Effector CD4-positive, alpha-beta T cell (primary cell): ENCODE measurements at places on chromosomes 16 and 17.

GRCh38 chr17:73283841-73284282, 22.2 kb upstream of the CPSF4L start:
- no peak for DNase-seq

- no peak for DNase-seq
Observed at GRCh38 chr16:14018851-14019250, 52.3 kb upstream of the MRTFB start.

DNA sequence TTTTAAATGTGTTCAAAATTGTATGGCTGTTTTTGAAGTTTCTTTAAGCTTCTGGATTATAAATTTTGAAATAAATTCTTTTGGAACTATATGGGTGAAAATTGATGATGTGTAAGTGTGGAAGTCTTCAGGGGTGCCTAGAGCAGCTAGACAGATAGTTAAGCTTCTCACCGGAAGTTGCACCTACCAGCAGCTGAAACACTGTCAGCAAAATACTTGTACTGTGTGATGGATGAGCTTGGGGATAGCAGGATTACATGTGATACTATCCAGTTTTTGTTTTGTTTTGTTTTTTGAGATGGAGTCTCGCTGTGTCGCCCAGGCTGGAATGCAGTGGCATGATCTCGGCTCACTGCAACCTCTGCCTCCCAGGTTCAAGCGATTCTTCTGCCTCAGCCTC, 19.7 kb downstream of the RBL2 start:
- DNase-seq: no peak

DNA sequence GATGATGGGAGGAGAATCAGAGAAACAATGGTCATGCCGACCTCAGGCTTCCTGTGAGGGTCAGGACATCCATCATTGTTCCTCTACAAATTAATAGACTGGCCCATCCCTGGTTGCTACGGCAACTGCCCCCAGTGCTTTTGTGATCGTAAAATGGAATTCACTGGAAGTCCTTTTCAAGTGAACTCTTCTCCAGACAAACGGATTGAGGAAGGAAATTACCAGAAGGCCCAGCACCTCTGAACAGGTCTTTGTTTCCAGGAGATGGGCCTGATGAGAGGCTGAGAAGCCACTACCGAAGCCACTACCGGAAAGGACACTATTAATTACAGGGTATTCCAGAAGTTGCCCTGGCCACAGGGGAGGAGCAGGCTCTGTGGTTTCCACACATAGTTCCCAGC, 126.0 kb downstream of the MGAT5B start:
- DNase-seq: no peak

DNA sequence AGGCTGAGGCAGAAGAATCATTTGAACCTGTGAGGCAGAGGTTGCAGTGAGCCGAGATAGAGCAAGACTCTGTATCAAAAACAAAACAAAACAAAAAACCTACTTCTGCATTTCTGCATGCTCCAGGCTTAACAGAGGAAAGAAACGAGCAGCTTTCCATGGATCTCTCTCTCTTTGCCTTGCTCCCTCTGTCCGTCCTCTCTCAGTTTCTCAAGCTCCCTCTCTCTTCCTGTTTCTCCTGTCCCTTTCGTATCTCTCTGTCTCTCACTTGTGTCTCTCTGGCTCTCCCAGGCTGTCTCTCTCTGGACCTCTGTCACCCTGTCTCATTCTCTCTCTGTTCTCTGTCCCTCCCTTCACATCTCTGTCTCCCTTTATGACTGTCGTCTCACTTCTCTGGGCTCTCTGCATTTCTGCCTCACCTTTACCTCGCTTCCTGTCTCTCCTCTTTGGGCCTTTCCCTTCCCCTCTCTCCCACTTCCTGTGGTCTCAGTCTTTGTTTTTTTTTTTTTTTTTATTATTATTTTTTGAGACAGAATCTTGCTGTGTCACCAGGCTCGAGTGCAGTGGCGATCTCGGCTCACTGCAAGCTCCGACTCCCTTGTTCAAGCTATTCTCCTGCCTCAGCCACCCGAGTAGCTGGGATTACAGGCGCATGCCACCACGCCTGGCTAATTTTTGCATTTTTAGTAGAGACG, 4.1 kb upstream of the PITPNA start:
- peak; percentile 7 for DNase-seq

DNA sequence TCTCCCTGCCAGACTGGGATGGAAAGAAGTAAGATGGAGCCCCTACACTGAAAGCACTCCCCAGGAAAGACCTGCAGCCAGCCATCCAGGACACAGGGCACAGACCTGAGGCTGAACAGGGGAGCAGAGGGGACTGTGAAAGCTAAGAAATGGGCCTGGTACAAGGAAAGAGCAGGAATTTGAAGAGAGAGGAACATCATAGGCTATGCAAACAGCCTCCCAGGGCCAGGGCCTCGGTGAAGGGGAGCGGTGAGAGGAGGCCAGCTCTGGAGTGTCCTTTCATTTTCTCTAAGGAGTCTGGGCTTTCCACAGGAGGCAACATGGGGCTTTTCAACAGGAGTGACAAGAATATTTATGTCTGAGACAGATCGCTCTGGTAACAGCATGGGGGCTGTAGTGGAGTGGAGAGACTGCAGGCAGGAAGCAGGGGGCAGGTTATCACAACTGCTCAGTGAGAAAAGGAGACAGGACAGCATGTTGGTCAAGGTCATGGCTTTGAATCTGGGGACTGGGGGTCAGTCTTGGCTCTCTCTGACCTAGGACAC, 50.1 kb downstream of the TOM1L2 start:
- no peak for DNase-seq

- DNase-seq: no peak
Observed at GRCh38 chr17:17928398-17929287, 43.6 kb downstream of the TOM1L2 start.

DNA sequence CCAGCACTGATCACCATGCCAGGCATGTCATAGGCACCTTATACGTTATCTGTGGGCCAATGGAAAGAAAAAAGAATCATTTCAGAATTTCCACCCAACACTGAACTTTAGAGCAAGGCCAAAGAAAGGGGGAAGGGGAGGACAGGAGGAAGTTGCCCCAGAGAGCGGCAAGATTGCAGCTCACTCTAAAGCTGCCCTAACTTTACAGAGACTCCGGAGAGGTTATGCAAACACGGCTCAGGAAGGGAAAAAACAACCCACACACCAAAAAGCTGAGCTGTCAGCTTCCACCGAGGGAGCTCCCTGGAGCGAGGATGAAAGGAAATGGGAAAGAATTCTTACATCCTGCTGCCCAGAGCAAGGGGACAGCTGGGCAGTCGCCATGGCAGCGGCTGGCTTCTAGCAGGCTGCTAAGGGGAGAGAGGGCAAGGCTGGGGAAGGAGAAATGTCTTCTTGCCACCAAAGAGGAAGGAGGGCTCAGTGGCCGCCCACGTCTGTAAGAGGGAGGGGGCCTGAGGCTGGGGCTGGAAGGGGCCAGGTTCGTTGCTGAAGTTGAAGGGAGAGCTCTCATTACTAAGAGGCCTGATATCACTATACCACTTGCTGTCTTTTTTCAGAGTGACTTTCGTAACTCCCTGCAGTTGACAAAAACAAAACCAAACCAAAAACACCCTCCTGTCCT, 18.2 kb downstream of the COTL1 start:
- DNase-seq: no peak

- no peak for DNase-seq
Observed at GRCh38 chr16:71693164-71693563, 31.3 kb downstream of the PHLPP2 start.

- DNase-seq: peak; percentile 24
Observed at GRCh38 chr17:43020789-43021740, 1.1 kb downstream of the VAT1 start.

DNA sequence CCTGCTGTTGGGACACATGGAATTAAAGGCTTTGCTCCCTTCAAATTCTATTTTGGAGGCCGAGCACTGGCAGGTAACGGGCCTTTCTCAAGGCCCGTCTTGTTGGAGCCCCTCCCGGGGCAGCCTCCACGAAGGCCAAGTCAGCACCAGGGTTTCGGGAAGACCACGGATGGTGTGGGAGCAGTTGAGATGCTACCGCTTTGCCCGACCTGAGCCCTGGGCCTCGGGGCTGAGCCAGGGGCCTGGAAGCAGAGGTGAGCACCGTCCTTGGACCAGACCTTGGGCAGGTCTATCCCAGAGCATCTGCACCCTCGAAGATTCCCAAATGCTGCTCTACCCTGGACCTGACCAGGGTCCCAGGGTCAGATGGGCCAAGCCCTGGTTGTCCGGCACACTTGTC, 23.0 kb downstream of the C17orf100 start:
- DNase-seq: no peak

DNA sequence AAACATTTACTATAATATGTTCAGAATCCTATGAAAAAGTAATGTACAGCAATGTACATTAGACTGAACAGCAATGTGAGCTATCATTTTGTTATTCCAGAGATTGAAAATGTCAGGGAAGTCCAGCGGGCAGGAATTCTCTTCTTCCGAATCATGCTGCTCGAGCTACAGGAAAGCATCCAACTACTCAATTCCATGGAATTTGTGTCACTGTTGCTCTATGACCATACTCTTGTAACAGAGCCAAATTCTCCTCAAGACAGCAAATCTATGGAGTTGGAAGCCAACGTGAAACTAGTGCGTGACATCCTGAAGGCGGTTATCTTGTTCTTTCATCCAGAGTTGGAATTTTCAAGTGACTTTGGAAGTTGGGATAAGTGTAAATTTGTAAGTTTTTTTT, 24.8 kb upstream of the NSRP1 start:
- DNase-seq: no peak

DNA sequence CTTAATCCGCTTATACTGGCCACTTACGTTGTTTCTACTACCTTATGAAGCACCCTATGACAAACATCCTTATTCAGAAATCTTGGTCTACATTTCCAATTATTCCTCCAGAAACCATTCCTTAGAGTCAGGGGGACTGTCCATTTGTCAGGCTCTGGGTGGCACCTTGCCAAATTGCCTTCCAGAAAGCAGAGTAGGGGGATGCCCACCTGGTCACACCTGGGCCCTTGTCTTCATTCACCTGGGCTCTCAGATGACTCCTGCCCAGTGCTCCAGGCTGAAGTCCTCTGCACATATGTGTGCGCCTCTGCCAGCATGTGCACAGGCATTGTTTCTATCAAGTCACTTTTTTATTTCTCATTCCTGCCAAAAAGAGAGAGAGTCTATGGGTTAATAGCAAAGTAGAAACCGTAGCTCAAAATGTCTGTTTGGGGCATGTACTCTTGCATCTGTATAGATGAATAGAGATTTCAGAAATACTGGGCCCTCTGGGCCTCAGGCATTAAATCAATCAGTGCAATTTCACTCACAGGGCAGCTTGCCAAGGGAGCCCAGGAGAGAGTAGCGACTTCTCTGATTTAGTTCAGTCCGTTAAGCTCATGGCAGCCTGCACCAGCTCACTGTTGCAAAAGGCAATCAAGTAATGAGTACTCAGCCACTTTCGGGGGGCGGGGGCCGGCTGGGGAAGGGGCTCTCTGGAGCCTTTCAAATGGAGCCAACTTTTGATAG, 104.7 kb downstream of the SOCS1 start:
- DNase-seq: no peak

DNA sequence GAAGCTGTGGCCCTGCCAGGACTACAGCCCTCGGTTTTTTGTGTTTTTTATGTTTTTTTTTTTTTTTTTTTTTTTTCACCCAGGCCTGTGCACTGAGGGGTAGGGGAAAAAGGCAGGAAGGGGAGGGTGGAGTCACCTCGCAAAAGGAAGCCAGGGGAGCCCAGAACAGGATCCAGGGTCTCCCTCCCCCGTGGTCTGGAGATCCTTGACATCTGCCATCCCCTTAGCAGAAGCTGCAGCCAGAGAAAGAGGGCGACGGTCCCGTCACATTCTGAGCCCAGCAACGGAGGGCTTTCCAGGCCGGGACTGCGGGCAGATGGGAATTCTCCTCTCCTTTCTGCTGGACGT, 29.1 kb upstream of the PHOSPHO1 start:
- no peak for DNase-seq

DNA sequence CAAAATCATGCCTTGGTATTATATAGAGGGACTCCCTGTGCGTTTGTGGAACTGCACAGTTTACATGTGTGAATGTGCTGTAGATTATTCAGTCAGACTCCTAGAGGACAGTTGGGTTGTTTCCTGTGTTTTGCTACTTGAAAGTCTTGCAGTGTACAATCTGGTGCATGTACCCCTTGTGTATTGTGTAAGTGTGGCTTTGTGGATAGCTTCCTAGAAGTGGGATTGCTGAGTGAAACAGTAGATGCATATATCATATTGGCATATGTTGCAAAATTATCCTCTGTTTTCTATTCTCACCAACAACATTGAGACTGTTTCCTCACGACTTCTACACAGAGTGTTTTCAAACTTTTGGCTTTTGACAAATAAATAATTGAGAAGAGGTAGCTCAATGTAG, 263.7 kb downstream of the MAP2K6 start:
- DNase-seq: no peak

GRCh38 chr17:7707446-7707845, 2.4 kb downstream of the EFNB3 start:
- DNase-seq: no peak

DNA sequence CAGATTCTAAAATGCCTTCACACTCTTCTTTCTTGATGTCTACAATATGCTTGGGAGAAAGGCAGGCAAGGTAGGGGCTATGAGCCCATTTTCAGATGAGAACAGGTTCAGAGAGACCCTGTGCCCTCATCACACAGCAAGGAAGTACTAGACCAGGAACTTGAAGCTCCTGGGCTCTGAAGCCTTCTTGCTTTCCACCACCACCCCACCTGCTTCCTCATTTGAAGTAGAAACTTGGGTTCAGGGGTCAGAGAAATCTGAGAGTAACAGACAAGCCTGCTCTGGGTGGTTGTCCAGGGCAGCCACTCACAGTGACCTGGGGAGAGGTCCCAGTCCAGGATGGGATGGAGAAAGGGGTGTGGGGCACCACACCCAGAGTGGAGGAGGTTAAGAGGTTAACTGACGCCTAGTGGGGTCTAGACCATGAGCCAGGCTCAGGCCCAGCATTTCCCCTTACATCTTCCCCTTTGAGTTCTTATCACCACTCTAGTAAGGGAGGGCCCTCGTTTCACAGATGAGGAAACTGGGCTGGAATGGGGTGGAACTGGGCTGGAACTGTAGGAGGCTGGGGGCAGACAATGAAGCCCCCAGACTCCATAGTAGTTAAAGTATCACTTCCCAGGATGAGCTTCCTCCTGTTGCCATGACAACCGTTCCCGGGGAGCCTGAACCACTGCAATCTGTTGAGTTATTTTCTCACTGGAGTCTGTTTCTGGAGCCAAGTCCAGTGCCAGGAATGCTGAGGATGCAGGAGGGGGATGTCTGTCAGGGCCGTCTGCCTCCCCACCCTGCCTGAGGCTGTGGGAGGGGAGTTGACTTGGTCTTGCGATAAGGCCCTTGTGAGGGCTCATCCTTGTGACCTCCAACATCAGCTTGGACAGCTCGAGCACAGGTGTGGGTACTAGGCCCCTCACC, 16.2 kb upstream of the PHF12 start:
- DNase-seq: no peak

GRCh38 chr16:21943571-21943970, 9.6 kb upstream of the UQCRC2 start:
- no peak for DNase-seq

DNA sequence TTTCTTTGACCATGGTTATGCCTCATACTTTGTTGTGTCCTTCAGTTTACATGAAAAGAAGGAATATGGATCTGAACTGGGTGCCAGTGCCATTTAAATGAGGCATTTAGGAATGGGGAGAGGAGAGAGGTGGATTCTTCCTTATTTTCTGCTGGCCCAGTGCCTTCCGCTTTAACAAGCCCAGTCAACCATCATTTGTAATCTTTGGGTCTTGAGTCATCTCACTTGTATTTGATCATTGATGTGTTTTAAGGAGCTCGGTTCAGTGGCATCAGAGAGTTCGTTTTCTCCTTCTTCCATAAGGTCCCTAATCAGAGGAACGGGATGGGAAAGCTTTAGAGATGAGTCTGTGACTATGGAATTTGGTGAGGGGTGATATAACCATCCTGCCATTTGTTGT, 334.9 kb downstream of the WWOX start:
- no peak for DNase-seq
